ENCODE measurements at places on chromosomes 4 and X.

- no peak for DNase-seq
Observed at GRCh38 chr4:148116969-148117368, 325.2 kb downstream of the NR3C2 start.

DNA sequence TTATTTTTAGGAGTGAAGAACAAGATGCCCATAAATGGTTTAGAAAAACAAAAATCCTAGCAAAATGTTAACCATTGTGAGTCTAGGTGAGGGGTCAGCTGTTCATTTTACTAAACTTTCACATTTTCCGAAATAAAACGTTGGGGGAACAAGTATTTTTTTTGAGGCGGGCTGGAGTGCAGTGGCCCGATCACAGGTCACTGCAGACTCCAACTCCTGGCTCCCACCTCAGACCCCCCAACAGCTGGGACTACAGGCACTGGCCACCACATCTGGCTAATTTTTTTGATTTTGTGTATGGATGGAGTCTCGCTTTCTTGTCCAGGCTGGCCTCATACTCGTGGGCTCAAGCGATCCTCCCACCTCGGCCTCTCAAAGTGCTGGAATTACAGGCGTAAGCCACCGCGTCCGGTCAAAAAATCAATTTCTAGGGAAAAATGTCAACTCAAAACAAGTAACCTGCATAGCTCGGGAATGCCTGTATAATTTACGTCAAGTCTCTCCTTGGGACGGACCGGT lies 742 bp upstream of the TAF1 start:
- no peak for DNase-seq

DNA sequence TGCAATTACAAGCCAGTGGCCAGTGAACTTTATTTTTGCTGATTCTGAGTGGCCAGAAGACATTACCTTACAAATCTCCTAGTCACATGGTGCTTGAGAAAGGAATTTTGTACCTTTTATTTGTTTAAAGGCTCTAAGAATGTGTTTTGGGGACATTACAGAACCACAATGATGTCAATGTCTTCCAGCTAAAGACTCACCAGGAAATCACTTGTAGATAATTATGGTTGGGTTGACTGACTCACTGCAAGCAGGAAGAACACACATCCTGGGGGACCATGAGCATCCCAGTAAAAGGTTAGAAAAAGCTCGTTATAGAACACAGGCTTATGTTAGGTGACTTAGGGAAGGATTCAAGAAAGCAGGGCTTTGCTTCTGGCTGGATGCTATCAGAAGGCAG lies 119.4 kb upstream of the FAM9B start:
- no peak for DNase-seq

GRCh38 chr4:6788123-6788522 lies 5.6 kb downstream of the KIAA0232 start:
- DNase-seq = no peak

DNA sequence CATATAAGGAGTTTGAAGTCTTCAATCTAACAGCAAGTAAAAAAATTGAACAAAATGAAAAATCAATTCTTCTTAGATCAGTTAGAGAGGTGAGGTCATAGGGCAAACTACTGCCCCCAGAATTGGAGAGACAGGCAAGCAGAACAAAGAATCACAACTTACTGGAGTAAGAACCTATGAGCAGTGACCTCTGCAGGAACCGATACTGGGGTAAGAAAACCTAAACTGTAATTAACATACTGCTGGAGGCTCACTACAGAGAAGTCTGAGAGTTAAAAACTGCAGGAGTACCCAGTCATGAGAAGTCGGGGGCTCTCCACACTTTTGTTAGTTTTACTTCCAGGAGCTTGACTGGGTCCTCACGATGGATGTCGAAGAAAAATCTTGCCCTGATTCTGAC lies 16.0 kb downstream of the CLDN22 start:
- no peak for DNase-seq

- no peak for DNase-seq
Observed at GRCh38 chr4:680928-681645, 6.7 kb downstream of the MYL5 start.

DNA sequence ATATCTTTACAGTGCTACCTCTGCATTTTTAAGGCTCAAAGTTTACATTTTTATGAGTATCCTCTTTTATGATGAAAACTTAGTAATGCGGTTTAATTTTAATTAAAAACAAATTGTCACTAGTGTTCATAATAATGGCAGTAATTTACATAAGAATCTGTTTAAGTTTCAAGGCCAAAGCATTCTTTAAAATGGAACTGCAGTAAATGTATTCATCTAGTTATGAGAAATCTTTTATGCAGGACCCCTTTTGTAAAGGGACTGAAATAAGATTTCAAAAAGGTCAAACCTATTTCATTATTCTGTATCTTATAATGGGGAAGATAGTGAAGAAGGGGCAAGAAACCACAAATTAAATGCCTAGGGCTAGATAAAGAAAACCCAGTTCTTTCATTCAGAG lies 37.1 kb downstream of the CHIC2 start:
- no peak for DNase-seq

DNA sequence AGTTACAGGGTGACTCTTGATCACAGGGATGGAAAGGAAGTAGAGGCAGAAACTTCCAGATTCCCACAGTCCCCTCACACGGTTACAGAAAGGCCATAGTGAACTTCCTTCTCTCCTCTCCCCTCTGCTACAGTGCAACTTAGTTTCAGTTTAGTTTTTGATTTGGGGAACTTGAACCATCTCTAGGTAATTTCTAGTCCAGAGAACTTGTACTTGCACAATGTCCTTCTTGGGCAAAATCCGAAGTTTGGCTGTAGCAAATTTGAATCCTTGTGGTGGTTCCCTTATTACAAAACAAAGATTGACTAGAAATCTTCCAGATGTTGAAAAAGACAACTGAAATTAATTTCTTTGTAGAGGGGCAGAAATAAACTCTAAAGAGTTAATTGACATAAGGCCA lies 1.2 kb upstream of the BLTP1 start:
- no peak for DNase-seq

GRCh38 chr4:7147661-7148310 lies 44.6 kb upstream of the SORCS2 start:
- no peak for DNase-seq

GRCh38 chr4:93867416-93868001 lies 39.0 kb downstream of the ATOH1 start:
- DNase-seq = no peak

GRCh38 chr4:107196312-107196711 lies 160.2 kb upstream of the DKK2 start:
- DNase-seq = no peak

DNA sequence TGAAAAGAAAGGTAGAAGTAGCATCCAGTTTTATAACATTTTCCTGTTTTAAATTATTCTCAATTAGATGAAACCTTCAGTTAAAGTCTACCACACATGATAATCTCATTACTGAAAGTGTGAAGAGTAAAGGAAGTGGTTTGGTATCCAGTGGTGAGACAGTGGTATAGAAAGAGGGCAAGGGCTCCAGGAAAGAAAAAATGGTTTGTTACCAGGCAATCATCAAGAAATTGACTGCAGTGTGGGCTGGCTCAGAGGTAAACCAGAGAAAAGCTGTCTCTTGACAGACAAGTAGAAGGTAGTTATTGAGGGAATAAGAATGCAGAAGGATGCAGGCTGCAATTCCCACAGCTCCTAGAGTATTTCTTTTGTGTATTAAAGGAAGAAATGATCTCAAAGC lies 406.2 kb downstream of the TLL1 start:
- no peak for DNase-seq

DNA sequence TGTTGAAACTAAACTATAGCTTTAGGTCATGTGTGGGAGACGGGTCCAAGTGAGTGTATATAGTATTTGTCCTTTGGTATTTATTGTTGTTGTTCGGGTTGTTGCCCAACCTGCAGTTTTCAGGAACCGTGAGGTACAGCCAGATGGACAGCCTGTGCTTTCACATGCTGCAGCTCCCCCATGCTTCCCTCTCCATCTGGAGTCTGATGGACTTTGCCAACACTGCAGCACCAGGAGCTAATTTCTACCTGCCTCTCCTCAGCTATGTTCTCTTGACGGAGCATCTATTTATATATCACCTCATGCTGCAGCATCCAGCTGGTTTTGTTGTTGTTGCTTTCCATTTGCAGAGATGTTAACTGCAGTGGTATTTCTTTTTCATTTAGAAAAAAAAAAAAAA lies 80.1 kb downstream of the TLL1 start:
- no peak for DNase-seq

DNA sequence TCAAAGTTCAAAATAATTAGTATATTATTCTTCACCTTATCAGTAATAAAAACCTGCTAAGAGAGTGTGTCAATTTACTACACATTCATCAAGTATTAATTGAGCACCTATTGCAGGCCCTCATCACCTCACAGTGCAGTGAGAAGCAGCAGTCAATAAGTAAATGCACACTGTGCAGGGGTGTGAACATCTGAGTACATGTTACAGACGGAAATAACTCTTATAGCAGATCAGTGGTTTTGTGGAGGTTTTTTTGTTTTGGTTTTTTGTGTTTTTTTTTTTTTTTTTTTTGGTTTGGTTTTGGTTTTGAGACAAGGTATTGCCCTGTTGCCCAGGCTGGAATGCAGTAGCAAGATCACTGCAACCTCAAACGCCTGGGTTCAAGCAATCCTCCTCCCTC lies 20.3 kb downstream of the KLF3 start:
- no peak for DNase-seq

DNA sequence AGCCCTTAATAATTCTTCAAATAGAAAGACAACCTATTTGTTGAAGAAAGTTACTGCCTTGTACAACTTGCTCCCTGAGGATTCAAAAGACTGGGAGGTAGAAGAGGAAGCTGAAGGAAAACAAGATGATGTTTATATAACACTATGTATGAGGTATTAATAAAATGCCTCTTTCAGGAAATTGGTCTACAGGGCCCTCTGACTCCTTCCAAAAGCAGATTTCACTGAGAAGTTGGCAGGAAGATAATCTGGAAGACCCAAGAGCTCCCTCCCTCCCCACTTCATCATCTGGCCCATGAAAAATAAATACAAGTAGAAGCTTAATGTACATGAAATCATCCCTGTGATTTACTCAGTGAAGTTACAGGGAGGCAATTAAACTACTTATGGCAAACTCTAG lies 107.5 kb upstream of the MAGEC2 start:
- no peak for DNase-seq

GRCh38 chr4:76729460-76729859 lies 168.5 kb downstream of the SOWAHB start:
- DNase-seq = no peak

- no peak for DNase-seq
Observed at GRCh38 chrX:82163701-82164100, 961.8 kb downstream of the SH3BGRL start.

- no peak for DNase-seq
Observed at GRCh38 chrX:8743126-8743732, 11.3 kb upstream of the ANOS1 start.

DNA sequence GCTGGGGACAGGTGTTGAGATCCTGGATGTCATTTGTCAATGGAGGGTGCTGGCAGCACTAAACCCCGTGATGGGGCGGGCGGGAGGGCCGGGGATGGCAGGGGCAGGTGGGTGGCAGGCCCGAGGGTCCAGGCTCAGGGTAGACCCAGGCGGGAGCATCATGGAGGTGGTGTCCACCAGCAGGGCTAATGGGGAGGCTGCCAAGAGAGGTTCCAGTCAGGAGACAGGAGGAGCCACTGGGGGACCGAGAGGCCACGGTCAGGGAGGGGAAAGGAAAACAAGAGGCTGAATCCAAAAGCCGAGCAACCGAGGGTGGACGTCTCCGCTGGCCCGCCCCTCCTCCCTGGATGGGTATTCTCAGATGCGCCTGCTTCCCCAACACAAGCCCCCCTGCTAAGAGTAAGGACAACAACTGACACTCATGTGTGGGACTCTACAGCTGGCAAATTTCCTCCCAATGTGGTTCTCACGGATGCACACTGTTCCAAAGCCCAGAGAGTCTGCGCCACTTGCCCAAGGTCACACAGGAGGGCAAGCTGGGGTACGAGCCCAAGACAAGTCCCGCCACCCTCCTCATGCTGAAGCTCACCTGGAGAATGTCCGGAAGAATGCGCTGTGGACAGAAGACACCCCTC lies 132.0 kb downstream of the CPZ start:
- no peak for DNase-seq

DNA sequence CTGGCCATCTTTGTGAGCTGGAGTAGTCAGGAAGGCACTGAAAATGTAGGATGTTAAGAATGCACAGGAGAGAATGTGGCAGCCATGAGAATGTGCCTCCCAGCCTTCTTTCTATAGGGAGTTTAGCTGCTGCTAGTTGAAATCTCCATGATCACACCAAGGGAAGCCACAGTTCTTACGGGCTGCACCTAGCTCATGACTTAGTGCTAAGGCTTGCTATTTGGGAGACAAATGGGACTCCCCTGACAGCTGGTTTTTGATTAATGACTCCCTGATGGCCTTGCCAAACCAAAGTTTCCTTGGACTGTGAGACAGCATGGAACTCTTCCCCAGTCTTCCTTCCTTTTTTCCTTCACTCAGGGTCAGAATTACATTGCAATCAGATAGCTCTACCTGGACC lies 9.2 kb downstream of the CTSO start:
- no peak for DNase-seq

DNA sequence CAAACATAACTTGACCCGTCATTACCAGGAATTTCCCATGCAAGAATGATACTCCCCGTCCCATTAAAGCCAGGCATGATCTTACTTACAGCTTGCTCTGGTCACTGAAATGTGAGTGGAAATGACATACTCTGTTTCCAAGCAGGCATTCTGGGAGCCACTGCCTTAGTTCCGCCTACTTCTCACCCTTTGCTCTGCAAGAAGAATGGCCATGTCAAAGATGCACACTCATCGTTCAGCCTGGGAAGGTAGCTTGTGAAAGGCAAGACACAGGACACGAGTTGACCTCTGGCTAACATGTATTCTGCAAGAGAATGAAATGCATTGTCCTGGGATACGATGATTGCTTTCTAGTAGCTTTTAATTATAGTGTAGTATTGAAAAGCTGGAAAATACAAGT lies 1144.4 kb downstream of the NLGN4X start:
- DNase-seq = no peak

- DNase-seq = no peak
Observed at GRCh38 chrX:155923200-155923599, 42.1 kb downstream of the VAMP7 start.

GRCh38 chr4:123415977-123416376 lies 19.4 kb downstream of the SPRY1 start:
- no peak for DNase-seq

GRCh38 chr4:76363556-76364290 lies 57.2 kb downstream of the STBD1 start:
- DNase-seq = no peak

DNA sequence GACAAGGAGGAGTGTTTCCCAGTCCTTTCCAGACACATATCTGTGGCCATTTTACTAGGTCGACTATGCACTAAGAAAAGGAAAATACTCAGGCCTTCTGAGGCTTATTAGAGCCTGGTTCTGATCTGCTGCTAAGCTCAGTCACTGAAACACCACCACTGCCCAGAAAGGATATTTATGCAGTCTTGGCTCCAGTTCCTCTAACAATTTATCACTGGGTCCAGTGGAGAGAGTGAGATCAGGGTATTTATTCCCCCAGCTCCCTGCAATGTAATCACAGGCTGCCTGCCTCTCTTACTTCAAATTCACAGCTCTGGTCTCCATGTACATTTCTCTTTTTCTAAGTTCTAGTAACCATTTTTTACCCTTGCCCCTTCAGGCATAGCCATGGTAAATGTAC lies 81.6 kb upstream of the INPP4B start:
- no peak for DNase-seq

GRCh38 chr4:80026100-80026499 lies 46.9 kb downstream of the ANTXR2 start:
- DNase-seq = no peak

GRCh38 chrX:39753293-39753996 lies 344.3 kb downstream of the BCOR start:
- no peak for DNase-seq

- DNase-seq = no peak
Observed at GRCh38 chrX:37424000-37424429, 74.9 kb downstream of the PRRG1 start.
